BJ (cell line): ENCODE measurements at places on chromosomes 7 and 10.

- peak; percentile 51 for DNase-seq
These were observed 3.0 kb downstream of the CALU start for GRCh38 chr7:128742206-128742605.

DNA sequence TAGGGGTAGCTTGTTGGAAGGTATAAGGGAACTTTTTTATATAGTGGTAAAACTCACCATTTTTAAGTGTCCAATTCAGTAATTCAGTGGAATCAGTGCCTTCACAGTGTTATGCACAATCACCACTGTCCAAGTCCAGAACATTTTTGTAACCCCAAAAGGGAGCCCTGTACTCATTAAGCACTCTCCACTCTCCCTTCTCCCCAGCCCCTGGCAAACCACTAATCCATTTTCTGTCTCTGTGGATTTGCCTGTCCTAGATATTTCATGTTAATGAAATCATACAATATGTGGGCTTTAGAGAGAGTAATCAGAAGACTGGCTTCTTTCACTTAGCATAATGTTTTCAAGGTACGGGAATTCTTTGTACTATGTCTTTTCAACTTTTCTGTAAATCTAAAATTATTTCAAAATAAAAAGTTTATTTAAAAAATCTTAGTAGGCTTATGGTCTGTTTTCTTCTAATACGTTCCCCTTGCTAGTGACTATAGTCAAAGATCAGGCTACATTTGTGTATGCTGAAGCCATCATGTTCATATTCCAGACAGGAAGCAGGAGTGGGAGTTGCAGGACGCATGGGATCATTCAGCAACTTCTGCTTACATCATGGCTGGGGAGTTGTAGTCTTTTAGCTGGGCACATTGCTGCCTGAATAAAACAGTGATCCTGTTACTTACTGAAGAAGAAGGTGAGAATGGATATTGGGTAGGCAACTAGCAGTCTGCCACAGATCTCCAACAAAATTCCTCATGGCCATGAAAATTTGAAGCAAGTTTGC lies 35.4 kb upstream of the TAX1BP1 start:
- DNase-seq, result no peak

DNA sequence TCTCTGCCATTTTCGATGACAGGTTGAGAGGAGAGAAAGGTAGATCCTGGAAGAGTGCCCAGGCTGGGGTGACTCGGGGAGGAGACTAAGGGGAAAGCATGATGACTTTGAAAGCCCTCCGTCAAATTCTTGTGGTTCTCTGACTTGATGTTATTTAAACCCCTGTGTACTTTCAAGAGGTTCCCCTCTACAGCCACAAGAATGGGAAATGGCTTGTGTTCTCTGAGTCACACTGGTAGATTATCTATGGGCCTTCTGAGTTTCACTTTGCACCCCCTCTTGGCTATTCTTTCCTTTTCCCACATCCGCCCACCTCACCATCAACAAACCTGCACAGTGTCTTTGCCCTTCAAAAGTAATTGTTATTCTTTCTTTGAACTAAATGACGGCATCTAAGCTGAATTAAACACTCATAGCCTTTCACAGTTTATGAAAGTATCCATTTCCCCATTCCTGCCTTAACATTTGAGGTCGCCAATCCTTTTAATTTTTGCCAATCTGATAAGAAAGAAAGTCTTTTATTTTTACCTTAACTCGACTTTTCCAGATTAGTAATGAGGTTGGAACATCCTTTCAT lies 24.1 kb downstream of the PRF1 start:
- no peak for DNase-seq

- DNase-seq, result peak; percentile 26
These were observed 74.5 kb upstream of the VKORC1L1 start for GRCh38 chr7:65798111-65799075.

GRCh38 chr7:101058355-101058754 lies 26.9 kb upstream of the TRIM56 start:
- DNase-seq, result no peak

DNA sequence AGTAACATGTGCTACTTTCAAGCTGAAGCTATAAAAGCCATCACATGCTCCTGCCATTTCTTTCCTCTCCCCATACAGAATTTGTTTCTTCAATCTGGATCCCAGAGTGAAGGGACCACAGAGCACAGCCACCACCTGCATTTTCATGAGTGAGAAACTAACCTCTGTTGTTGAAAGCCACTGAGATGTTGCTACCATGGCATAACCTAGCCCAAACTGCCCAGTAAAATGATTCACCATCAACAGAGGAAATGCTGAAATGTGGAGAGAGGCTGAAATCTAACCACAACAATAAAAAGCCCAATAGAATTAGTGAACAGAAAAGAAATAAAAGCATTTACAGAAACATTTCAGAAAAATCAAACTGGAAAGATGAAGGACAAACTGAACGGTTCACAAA lies 125.2 kb downstream of the AMPH start:
- DNase-seq, result no peak

DNA sequence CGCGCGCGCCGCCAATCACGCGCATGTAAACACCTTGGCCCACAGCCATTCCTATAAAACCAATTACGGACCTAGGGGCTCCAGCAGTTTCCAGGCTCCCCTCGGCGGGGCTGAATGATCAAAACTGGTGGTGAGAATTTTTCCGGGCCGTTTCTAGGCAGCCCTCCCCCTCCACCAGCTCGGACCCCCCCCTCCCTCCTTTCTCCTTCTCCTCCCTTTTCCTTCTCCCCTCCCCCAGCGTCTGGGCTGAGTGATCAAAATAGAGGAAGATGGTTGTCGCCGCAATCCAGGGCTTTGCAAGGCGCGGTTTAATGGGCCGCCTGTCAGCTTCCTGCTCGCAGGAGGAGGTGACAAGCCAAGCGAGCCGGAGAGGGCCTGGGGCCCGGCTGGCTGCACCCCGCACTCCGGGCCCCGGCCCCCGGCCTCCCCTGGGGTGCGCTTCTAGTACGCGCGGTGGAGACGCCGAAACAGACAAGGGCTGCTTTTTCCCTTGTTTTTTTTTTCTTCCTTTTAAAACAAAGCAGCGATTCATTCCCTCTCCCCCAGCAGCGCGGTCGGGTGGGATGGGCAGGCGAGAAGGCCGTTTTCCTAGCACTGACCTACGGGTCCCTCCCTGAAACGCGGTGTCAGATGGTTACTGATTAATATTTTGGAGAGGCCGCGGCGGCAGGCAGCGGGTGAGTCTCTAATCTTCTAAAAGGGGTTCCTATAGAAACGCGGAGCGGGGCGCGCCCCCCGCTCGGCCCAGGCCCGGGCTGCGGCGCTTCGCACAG lies 528 bp upstream of the TNRC18 start:
- DNase-seq, result peak; percentile 89

GRCh38 chr10:99560277-99561126 lies 27.8 kb downstream of the NKX2-3 start:
- DNase-seq, result no peak

GRCh38 chr7:95327356-95327755 lies 3.0 kb upstream of the PON1 start:
- DNase-seq, result no peak

GRCh38 chr10:44975431-44976331 lies 2.9 kb downstream of the DEPP1 start:
- no peak for DNase-seq

DNA sequence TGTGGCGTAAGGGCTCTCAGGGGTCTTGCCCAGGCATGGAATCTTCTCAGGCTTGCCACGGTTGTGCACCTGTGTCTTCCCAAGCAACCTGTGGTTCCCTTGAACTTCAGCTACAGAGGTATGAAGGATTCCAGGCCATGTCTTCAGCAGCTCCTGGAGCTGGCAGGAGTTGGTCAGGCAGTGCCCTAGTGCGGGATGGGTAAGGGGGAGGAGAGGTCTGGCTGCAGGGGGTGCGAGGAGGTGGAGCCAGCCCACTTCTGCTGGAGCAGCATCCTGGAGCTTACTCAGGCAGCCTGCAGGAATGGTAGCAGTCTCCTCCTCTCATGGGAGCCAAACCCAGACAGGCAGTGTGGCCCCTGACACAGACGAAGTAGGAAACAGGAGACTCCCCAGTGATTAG lies 3.8 kb upstream of the TRIL start:
- DNase-seq, result no peak

DNA sequence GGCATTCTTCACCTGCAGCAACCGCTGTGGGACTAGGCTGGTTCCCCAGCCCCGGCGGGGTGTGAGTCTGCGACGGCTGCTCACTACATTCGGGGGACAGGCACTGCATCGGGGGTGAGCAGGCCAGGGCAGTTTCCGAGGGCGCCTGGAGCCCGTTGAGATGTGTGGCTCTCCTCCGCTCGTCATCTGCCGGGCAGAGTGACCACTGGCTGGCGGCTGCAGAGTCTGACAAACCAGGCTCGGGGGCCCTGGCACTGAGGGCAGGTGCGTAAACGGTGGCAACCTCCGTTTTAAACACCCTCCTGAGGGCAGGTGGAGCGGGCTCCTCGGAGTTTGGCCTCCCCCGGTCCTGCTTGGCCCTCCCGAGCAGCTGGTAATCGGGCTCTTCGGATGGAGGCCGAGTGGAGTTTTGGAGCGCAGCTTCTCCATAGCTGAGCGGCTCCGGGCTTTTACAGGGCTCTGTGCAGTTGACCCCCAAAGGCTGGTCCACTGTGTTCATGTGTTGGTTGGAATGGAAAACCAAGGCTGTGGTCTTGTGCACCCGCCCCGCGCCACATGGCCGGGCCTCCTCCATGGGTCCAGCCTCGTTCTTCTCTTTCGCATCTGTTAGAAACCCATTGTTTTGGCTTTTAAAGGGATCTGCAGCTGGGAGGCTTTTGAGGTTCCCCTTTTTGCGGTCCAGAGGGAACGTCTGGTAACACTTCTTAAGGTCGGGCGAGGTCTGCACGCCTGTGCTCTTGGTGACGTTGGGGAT lies 20.9 kb downstream of the INSYN2A start:
- DNase-seq, result no peak

DNA sequence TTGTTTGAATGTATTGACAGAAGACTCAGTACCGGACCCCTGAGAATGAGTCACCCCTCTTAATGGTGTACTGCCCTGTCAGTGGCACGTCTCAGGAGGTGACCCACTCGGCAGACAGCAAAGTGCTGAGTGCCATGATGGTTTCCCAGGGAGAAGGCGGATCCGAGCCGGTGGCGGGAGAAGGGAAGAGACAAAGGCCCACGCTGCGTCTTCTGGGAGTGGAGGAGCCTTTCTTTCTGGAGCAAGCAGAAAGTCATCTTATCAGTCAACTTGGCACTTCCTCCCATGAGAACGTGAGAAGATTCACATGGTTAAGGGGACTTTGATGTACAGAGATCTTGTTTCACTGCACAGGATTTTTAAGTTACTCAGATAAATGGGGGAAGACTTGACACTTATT lies 14.6 kb upstream of the PPP2R2D start:
- DNase-seq, result no peak

DNA sequence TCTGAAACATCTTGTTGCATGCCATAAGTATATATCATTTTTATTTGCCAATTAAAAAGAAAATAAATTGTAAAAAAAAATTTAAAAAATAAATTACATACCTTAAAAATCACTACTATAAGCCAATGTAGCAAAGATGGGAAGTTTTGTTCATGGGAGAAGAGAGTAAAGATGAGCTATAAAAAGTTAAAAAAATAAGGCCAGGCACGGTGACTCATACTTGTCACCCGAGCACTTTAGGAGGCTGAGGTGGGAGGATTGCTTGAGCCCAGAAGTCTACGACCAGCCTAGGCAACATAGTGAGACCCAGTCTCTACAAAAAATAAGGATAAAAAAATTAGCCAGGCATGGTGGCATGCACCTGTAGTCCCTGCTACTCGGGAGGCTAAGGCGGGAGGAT lies 8.4 kb upstream of the STK32C start:
- DNase-seq, result no peak

GRCh38 chr7:16428672-16429071 lies 7.3 kb upstream of the CRPPA start:
- no peak for DNase-seq

DNA sequence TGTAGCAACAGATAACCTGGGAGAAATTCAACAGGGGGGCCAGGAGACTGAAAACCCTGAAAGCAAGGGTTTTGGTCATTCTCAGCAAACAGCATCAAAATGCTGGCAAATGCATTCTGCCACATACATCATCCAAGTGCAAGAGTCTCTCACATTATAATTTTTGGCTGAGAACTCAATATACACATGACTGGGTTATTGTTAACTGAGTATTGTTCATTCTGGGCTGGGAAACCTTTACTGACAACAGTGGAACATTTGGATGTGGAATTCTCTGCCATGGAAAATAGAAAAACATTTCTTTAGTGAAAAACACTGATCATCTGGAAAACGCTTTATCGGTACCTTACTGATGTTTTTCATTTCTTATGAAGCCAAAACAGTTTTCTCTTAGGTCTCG lies 73.1 kb upstream of the MET start:
- no peak for DNase-seq

DNA sequence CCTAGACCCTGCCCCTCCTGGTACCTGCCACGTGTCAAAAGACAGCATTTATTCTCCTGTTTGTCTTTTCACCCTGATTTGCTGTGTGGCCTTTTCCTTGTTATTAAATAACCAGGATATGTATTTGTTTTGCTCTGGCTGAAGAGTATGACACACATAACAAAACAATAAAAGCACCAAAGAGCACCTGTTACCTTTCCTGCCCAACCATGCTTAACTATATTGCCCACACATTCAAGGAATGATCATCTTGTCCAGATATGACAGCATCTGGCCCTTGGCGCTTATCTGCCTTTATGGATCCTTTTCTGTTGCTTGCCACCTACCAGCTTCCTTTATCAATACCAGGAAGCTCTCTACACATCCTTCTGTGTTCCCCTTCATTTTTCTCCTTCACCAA lies 357.7 kb downstream of the FGFR2 start:
- no peak for DNase-seq

GRCh38 chr10:49778197-49778596 lies 16.1 kb upstream of the OGDHL start:
- DNase-seq, result no peak

DNA sequence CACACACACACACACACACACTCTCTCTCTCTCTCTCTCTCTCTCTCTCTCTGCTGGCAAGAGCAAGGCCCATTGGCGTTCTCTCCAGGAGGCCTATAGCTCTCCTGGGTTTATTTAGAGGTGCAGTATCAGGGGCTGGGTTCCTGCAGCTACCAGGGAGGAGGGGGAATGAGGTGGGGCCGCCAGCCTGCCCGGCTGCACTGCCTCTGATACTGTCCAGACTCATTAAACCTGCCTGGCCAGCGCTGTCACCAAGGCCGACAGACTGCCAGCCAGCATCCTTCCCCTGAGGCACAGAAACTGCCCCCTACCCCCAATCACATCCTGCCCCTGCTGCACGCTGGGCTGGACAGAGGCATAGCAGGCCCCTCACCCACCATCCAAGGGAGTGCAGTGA lies 4.3 kb downstream of the PRRT4 start:
- DNase-seq, result no peak
